ENCODE measurements at places on chromosomes 6 and 20. TPM values are rescaled to one million over a fixed set of nuclear protein-coding genes. Genes with fewer than 3 reads are reported as not detected.

DNA sequence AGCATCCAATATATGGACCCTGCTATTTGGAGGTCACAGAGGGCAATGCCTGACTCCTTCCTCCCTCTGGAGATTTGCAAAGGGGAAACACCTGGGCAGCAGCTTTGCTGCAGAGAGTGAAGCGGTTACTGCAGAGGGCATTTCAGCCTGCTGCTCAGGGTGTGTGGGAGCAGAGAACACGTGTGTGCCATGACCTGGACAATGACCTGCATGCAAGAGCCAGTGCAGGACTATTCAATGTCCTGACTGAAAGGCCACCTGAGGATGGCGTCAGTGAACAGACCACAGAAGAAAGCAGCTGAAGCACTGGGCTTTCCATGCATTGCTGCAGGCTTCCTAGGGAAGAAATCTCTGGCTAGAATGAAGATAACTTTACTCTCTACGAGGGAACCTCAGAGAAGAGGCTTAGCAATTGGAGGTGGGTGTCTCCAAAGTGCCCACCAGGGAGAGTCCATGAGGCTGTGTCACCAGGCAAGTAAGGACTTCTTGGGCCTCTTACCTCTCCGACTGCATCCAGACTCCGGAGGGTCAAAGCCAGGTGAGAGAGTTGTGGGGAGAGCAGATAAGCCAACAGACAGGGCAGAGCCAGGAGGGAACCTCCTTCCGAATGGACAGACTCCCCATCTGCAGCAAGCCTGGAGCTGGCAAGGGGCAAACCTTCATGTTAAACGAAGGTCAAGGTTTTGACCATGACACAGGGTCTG lies 52.9 kb upstream of the PMEPA1 start:
- DNase-seq, result no peak

DNA sequence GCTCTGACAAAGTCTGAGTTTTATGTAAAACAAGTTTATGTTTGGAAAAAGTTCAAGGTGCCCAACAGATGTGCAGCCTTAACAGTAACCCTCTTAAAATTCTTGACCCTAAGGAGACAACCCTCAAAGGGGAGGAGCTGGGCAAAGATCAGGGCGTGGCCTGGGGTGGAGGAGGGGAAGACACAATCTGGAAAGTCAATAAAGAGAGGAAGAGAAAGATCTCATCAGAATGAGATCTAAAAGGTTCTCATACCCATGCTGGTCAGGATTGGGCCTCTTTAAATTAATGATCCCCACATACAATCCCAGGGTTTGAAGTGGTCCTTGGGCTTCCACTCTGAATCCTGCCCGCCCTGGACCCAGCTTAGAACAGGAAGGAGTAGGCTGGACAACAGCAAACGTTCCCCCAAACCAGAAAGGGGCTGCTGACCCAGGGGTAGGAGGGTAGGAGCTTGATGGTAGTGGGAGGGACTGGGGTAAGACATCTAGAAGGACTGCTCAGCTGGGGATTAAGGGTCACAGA lies 33.0 kb downstream of the FOXP4 start:
- DNase-seq, result peak; percentile 51

The AURKA gene
- total RNA-seq, result 6.7 TPM

DNA sequence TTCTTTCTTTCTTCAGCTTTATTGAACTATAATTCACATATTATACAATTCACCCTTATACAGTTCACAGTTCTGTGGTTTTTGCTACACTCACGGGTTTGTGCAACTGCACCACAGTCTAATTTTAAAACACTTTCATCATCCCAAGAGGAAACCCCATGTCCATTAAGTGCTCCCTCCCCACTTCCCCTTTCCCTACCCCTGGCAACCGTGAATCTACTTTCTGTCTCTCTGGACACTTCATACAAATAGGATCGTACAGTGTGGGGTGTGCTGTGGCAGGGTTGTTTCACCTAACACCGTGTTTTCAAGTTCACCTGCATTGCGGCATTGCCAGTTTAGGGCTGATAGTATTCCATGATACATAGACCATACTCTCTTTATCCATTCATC lies 118.8 kb downstream of the PHACTR3 start:
- DNase-seq, result no peak

The SLC24A3 gene
- 4.6 TPM for total RNA-seq

DNA sequence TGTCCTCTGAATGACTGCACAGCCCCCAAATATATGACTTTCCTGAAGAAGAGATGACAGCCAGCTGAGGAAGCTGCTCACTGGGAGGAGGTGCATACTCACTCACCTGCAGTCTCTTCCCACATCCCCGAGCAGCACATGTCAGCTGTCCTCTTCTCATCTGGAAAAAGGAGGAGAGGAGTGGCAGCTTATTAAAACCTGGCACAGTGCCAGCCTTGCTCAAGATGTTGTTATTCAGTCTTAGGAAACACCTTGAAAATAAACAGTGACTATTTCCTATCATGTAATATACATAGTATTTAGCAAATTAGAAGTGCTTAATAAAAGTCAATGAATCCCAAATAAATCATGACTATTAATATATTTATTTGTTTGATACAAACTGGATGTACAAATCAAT lies 232.9 kb downstream of the EPM2A start:
- no peak for DNase-seq

DNA sequence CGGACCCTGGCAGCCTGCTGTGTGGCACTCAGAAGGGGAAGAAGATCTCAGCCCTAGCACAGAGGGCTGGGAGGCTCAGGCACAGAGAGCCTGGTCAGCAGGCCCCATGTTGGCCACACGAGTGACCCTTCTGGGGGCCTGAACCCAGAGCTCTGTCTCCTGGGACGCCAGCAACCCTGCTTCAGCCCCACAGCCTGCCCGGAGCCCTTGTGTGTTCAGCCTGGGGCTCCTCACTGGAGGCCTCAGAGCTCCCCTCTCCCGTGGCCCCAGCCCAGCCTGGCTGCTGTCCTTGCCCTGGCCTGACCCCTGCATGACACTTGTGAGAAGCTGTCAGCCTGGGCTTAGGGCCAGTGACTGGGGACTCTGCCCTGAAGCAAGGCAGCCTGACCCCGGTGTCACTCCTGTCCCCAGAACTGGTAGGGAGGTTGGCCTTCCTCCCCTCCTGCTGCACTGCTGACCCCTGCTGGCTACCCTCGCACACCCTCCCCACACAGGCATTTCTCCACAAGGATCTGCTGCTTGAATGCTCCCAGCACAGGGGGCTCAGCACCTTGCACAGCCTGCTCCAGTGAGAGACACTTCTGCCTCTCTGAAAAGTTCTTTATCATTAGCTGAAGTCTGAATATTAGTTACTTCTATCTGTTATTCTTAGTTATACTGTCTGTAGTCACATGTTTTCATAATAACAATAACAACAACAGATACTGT lies 15.4 kb upstream of the IP6K3 start:
- DNase-seq, result peak; percentile 83

- no peak for DNase-seq
Observed at GRCh38 chr20:40754339-40754943, 65.4 kb upstream of the MAFB start.

GRCh38 chr6:10586302-10586701 lies 65.2 kb downstream of the GCNT2 start:
- no peak for DNase-seq

- DNase-seq, result no peak
Observed at GRCh38 chr20:40900666-40901215, 127.9 kb upstream of the TOP1 start.

The C20orf141 gene
- total RNA-seq, result not detected

- no peak for DNase-seq
Observed at GRCh38 chr6:151275566-151275965, 35.8 kb downstream of the AKAP12 start.

DNA sequence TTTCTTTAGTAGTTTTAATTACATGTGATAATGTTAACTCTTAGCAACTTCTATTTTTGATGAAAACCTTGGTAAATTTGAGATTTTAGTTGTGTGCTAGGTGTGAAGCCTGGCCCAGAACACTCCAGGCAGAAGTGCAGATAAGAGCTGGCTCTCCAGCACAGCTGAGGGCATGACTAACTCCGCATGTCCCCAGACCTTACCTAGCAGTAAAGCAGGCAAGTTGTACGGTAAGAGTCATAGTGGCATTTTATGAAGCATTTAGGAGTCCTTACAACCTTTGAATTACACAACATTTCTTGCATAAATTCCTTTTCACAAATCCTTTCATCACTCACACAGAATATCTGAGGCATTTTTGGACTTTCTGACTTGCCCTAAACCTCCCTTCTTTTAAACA lies 67.2 kb downstream of the OPRM1 start:
- no peak for DNase-seq

GRCh38 chr6:148329596-148330381 lies 12.8 kb upstream of the SASH1 start:
- DNase-seq, result no peak

The MCCD1 gene
- not detected for total RNA-seq

DNA sequence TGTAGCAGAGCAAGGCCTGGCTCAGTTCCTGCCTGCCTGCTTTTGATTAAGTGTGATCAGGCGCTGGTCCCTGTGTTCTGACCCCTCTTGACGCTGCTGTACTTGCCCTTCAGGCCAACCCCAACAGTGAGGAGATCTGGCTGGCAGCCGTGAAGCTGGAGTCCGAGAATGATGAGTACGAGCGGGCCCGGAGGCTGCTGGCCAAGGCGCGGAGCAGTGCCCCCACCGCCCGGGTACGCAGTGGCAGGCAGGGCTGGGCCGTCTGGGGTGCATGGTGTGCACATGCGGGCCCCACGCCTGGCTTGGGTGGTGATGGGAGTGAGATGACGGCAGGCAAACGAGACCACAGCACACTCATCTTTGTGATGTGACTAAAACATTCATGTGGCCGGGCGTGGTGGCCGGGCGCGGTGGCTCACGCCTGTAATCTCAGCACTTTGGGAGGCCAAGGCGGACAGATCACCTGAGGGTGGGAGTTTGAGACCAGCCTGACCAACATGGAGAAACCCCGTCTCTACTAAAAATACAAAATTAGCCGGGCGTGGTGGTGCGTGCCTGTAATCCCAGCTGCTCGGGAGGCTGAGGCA lies 10.1 kb upstream of the C20orf204 start:
- DNase-seq, result no peak

The TBC1D32 gene
- 13.4 TPM for total RNA-seq

All from transverse colon (tissue), 4 donors.